ENCODE measurements at places on chromosomes 6 and 20.

- no peak for DNase-seq
Observed at GRCh38 chr20:41392871-41393704, 26.5 kb upstream of the EMILIN3 start.

- DNase-seq, result no peak
Observed at GRCh38 chr6:162403031-162403430, 324.5 kb downstream of the PRKN start.

DNA sequence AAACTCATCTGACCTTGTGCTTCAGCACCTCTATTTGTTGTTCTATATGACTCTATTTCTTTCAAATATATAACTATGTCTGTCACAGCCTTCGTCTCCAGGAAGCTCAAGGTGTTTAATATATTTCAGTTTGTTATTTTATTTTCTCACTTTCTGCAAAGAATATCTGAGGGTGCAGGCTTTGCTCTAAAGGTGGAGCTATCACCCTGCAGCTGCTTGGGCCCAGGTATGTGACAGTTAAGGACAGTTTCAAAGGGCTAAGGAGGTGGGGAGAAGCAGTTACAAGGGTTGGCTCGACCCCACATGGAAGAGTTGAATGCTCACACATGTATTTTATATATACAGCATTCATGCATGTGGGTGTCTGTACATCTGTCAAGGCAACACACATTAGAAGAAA is 405.6 kb downstream of the BTBD9 start:
- DNase-seq, result no peak

DNA sequence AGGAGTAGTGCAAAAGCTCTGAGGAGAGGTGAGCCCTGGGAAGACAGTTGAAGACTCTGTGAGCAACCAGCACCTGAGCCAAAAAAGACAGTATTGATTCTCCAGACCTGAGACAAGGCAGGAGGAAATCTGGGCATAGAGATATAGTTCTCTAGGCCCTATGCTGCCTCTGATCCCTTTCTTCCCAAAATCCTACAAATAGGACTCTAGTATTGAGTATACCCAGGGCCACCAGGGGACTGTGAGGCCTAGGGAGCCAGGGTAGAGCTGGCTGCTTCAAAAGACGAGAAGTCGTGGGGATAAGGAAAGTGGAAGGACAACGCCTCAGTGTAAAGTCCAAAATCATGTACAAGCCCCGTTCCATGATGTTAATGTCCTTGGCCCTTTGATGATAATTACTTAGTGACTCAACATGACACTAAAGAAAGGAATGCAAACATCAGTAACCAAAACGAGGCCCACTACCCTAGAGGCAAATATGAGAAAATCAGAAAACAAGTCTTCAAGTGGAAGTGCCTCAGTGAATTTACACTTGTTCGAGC is 197.3 kb upstream of the PROKR2 start:
- no peak for DNase-seq

GRCh38 chr20:50799890-50800550 is 5.2 kb downstream of the BCAS4 start:
- no peak for DNase-seq

GRCh38 chr20:49913399-49914047 is 1.8 kb downstream of the SPATA2 start:
- DNase-seq, result no peak

DNA sequence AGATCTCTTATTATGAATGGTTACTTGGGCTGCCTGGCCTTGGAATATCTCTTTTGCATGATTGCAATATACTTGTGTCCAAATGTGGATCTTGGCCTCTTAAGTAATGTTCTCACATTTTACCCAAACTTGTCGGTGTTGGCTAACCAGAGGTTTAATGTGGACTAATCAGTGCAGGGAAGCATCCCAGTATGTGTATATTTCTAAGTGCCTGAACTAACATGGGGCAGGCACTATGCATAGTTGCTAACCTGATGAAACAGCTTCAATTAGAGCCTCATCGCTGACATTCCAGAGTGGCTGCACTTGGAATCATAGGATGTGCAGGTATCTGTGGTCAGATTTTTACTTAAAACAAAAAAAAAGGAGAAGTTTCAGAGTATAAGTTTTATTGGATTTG is 160.0 kb downstream of the PDE7B start:
- DNase-seq, result no peak

DNA sequence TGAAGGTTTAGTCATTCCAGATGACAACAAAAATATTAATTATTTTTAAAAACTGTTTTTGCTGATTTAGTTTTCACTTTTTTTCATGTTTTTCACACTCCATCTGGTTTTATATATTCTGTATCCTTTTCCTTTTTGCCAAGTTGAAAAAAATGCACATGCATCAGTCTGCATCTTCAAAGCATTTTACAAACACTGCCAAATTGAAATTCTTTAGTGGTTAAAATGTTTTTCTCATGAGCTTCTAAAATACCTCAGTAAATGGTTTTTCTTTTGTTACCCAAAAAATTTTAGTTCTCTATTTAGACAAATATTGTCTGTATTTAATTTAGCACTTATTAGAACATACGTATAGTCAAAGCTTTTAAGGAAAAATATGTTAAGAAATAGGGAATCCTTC is 386.9 kb upstream of the HSF2 start:
- no peak for DNase-seq

GRCh38 chr6:131510094-131510493 is 62.9 kb upstream of the ARG1 start:
- no peak for DNase-seq

DNA sequence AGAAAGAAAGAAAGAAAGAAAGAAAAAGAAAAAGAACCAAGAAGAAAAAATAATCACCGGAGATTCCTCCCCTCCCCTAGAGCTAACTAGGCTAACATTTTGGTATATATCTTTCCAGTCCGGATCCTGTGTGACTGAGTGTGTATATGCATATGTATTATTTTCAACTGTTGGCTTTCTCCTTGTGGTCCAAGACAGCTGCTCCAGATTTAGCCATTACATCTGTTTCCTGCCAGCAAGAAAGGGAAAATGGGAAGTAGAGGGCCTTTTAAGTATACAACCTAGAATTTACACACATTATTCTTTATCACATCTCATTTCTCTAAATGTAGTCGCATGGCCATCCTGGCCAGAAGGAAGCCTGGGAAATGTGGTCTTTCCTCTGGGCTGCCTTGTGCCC is 15.2 kb downstream of the SLC52A3 start:
- DNase-seq, result no peak

GRCh38 chr20:63785691-63786131 is 45.4 kb downstream of the ZBTB46 start:
- no peak for DNase-seq

DNA sequence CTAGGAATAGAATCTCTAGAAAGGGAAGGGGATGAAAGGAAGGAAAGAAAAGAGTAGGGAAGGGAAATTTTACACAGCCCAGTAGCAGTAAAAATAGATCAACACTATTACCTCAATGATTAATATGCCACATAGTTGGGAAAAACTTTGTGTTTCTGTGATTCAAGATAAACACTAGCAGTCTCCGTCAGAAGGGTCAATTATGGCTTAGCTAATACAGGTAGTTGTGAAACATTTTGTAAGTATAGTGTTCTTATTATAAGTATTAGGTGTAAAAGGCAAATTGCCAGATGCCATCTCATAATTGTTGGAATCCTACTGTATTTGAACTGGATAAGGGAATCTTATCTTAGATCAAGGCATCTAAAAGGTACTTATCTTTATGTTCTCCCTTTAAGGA is 165.7 kb downstream of the MTFR2 start:
- no peak for DNase-seq

DNA sequence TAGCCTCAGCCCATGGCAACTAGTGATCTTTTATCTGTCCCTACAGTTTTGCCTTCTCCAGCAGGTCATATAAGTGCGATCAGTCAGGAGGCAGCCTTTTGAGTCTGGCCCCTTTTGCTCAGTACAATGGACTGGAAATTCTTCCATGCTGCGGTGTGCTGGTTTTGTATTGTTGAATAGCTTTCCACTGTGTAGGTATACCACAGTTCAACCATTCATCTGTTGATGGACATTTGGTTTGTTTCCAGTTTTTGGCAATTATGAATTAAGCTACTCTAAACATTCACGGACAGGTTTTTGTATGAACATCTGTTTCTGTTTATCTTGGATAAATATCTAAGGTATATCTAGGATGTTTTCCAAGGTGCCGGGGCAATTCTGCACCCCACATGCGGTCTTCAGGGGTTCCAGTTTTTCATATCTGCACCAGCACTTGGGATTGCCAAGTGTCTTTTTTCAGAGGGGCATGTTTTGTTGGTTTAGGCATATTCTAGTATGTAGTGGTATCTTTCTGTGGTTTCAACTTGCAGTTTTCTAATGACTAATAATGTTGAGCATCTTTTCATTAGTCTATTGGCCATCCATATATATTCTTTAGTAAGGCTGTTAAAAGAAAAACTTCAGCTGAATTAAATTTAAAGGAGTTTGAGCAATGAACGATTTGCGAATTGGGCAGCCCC is 141.0 kb downstream of the TFAP2C start:
- no peak for DNase-seq

DNA sequence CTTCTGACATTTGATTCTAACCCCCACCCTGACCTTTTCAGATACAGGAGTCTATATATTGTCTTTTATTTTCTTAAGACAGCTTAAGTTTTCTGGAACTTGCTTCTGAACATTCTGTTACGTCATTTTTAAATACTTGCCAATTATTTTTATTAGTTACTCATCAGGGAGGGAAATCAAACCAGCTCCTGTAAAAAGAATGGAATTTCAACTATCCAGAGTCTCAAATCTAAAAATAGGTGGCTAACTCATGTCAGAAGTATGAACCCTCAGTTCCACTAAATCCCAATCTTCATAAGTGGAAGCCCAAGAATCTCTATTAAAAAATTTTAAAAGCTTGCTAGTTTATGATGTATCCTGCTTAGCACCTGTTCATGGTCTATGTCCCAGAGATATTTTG is 900.0 kb downstream of the KIF16B start:
- DNase-seq, result no peak

GRCh38 chr6:168017629-168018028 is 20.2 kb downstream of the KIF25 start:
- no peak for DNase-seq

DNA sequence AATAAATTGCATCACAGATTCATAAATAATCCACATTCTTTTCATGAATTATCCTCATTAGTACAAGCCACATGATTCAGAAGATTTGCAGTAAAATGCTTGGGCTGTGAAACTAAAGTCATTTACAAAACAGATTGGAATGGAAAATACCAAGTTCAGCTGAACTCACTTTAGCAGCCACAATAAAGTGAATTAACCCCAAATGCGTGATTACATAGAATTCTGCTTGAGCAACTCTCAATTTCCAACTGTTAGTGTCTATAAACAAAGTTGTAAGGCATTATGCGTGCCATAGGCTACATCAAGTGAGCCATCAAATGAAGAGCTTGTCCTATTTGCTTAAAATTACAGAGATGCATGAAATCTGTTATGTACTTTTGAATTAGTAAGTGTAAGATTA is 60.4 kb upstream of the GFRAL start:
- no peak for DNase-seq

- no peak for DNase-seq
Observed at GRCh38 chr20:38226553-38226952, 34.0 kb downstream of the KIAA1755 start.

GRCh38 chr20:2693286-2694007 is 867 bp downstream of the EBF4 start:
- DNase-seq, result no peak

DNA sequence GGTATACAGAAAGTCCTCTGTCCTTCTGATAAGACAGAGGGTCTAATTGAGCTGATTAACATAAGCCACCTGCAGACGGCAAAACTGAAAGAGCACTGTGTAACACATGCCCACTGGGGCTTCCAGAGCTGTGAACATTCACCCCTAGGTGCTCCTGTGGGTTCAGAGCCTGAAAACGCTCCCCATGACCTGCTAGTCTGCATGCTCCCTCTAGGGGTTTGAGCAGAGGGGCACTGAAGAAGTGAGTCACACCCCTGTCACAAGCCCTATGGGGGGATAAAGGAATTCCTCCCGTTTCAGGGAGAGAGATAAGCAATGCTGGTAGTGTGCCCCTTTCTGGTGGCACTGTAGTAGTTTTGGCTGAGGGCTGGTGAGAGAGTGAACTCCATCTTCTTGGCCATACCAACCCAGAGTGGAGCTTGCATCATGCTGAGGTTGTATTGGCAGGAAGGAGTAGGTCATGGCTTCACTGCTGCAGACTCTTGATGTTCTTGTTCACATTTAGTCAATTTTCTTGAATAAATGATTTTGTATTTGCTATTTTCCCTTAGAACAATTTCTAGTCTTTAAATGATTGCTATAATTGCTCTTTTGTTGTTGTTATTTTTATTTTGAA is 637.5 kb upstream of the MAN1A1 start:
- DNase-seq, result no peak

GRCh38 chr6:130962966-130963365 is 100.1 kb downstream of the EPB41L2 start:
- DNase-seq, result peak; percentile 16

GRCh38 chr6:158828807-158829206 is 9.6 kb upstream of the EZR start:
- no peak for DNase-seq

DNA sequence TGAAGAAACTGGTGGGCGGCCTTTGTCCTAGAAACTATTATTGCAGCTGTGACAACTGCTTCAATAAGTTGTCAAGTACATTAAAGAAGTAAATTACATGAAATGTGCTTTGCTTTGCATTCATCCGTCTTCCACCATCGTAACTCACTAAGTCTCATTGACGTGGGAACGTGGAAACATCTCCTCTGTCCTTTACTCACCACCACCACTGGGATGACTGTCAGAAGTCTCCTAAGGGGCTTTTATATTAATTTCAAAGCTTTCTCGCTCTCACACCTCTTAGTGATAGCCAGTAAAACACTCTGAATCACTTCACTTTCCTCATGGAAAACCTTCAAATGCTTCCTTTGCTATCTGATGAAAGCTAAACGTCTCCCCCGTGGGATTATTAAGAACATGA is 111.9 kb upstream of the SLC2A12 start:
- no peak for DNase-seq

- no peak for DNase-seq
Observed at GRCh38 chr6:38350942-38351341, 288.8 kb downstream of the BTBD9 start.

GRCh38 chr6:65123521-65123920 is 583.5 kb downstream of the EYS start:
- DNase-seq, result no peak

GRCh38 chr20:50730765-50731054 is 670 bp upstream of the PARD6B start:
- DNase-seq, result no peak

DNA sequence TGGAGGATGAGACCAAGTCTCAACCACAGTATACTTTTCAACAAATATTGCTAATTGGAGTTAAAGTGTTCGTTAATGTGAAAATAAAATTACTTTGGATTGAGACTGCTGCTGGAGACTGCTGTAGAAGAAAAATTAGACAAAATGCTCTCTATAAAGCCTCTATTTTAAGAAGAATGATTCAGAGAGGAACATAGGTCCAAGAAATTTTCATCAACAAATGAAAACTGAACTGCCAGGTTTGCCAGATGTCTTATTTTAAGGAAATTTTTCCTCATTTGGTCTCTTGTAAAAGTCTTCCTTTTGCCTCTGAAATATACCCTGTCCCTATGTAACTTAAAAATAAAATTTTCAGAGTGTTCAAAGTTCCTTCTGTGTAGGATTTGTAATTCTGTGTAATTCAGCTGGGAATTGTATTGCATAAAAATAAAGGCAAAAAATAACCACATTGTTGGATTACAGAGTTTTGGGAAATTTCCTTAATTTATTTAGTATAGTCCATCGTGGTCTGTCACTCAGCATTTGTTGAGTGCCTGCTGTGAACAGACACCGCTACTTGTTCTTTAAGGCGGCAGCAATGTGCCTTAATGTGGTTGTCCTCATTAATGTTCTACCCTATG is 27.4 kb downstream of the ANKS1A start:
- no peak for DNase-seq

GRCh38 chr20:57698867-57699275 is 10.9 kb downstream of the PMEPA1 start:
- no peak for DNase-seq
